Activated gamma-delta T cell (primary cell): ENCODE measurements at places on chromosomes 3 and 15.

DNA sequence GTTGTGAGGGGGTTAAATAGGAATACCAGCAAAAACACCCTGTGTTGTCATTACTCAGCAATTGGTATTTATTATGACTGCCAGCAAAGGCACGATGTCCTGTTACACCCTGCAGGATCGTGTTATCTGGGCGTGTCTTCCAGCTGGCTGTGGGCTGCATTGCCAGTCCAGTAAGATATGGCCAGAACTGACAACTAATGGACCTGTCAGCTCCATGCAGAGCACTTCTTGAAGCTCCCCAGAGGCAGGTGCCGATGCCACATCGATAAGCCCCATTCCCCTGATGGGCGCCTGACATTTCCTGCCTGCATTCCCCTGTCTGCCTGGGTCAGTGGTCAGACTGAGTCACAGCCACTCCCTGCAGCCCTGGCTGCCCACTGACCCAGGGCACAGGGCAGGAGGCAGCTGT, 79.7 kb upstream of the RASGRF1 start:
- DNase-seq, result no peak

DNA sequence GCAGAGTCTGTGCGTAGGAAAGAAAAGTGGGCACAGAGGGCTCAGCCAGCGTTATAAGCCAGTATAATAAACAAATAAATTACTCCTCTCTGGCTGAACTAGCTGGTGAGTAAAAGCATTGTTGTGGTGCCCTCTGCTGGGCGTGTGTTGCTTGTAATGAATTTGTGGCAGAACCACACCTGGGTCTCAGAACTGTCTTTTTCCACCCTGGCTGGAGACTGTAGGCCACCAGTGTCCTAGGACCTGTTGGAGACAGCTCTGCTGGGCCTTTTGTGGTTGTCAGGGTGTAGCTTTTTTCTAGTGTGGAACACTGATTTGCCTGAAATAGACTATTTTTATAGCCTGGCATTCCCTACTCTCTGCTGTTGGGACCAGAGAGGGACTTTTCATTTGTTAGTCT, 130.5 kb upstream of the EIF1B start:
- no peak for DNase-seq

DNA sequence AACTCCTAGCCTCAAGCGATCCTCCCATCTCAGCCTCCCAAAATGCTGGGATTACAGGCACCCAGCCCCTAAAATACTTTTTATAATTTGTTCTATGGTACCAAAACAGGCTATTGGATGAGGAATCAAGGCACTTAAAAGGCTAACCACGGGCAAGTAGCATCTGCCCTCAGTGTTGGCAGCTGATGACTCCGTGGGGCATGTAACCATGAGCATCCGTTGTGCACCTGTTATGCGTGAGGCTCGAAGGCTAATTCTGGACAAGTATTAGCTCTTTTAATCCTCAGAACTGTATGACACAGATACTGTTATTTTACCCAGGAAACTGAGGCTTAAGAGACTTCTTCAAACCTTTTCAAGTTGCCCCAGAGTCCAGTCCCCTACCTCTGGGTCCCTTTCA, 10.2 kb downstream of the WDR73 start:
- no peak for DNase-seq

DNA sequence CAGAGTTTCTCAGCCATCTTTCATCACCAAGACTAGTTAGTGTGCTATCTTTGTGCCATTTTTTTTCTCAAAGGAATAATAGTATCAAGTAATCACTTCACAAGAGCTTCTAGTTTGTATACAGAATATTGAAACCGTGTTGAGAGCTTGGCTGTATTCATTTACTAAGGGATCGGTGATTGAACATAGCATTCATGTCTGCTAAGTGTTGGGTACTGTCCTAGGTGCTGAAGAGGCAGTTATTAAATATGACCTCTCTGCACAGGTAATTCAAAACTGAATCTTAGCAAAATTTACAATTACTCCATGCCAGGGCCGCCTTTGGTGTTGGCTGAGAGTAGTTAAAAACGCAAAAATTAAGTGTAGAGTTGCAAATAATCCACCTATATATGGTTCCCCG, 355.3 kb upstream of the RORA start:
- DNase-seq, result no peak

DNA sequence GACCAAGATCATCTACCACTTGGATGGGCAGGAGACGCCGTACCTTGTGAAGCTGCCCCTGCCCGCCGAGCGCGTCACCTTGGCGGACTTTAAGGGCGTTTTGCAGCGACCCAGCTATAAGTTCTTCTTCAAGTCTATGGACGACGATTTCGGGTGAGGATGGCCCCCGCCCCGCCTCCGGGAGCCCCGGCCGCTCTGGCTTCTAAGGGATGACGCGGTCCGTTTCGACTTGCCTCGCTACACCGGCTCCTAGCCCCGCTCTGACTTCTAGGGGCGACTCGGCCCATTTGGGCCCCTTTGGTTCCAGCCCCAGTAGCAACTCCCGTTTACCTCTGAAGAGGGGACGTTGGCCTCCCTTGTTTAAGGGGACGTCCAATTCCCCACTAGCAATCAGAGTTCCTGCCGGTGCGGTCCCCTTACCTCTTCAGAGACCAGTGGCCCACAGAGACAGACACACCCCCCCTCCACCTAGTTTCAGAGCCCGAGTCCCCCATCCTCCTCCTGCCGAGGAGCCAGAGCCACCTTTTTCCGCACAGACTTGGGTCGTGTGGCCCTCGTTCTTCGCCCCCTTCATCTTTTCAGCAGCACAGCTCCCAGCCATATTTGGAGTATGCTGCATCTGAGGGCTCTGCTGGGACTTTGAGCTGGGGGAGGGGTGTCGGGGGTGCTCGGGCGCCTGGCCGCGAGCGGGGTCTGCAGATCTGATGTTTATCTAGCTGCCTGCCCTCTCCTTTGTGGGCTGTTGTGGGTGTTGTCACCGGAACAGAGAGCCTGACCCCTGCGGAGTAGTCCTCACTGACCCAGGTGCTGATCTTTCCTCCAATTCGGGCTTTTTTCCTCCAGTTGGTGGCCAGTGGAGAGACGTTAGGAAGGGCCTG, 706 bp downstream of the DVL3 start:
- peak; percentile 29 for DNase-seq

- DNase-seq, result no peak
These were observed 8.9 kb upstream of the SEMA5B start for GRCh38 chr3:123036352-123037014.

DNA sequence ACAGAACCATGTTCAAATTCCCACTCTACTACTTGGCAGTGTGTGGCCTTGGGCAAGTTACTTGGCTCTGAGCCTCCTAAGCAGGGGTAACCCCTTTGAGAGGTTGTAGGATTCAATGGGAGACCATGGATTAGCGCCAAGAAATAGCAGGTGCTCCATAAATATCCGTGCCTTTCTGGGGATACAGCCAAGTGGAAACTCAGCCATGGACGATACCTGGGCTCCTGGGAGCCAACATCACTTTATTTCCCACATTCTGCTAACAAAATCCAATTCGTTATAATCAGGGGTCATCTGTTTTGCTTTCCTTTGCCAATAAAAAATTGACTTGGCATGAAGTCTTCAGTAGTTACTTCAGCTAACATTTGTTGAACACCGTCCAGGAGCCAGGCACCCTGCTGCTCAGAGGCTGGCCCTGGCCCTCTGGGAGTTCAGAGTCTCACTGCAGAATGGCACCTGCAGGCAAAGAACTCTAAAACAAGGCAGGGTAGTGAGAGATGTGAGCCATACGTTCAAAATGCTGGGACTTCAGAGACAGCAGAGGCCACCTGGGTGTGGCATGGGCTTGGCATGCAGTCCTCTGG, 42.3 kb downstream of the ZDHHC19 start:
- DNase-seq, result no peak
